ENCODE measurements at places on chromosomes 3 and 15.

DNA sequence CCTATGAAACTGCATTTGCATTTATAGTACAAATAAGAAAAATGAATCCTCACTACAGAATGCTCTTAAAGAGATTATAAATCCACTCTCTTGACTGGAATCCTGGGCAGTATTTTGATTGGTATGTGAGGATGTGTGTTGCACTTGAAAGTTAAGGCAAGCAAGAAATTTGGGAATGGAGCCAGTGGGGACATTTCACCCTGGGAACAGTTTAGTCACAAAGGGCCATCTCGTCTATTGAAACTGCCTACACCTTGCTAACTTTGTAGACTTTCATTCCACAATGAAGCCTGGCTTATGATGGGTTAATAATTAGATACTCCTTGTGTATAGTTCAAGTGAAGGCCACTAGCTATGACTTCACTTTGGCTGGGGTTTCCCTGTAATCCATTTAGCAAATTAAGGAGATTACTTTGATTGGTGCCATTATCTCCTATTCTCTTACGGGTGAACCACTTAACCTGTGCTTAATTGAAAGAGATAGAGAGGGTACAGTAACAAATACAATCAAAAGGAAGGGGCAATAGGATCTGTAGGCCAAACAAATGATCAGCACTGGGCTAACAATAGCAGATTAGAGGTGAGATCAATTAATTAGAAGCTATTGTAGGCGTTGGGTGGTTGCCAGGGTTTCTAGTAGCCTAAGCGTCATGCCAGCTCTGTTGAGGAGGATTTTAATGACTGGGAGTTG is 146.9 kb upstream of the RARB start:
- no peak for DNase-seq

DNA sequence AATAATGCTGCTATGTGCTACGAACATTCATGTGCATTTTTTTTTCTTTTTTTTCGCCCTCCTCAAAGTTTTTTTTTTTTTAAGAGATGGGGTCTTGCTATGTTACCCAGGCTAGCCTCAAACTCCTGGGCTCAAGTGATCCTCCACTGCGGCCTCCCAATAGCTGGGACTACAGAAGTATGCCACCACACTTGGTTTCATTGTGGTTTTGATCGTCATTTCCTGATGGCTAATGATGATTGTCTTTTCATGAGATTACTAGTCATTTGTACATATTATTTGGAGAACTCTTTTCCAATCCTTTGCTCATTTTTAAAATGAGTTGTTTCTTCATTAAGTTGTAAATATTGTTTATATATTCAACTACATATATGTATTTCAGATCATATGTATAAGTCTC is 48.8 kb downstream of the FBXO22 start:
- DNase-seq: no peak

- no peak for DNase-seq
These were observed 83.9 kb upstream of the DCBLD2 start for GRCh38 chr3:98985431-98985830.

DNA sequence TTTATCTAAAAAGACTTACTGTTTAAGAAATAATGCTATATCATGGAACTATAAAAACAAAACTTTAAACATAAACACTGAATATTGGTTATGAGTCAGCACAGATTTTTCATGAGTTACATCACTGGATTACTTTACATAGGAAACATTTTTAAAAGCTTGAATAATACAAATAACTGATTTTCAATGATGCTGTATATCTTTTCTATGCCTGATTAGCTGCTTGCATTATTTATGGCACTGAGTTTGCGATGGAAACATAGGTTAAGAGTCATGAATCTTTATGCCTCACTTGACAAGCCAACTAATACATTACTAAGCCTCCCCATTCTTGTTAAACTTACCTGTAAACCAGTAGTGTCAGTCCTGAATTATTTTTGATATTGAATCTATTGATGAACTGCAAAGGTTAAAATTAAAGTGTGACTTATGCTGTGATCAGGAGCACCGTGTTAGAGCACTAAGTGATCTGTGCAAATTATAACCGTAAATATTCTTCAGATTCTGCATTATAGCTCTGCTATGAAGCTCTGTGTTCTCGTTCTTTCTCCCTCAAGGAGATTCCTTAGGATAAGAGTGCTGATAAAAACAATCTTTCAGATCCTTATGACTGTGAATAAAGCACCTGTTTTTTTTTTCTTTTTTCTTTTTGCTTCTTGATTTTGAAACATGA is 437.3 kb upstream of the BCHE start:
- DNase-seq: no peak

GRCh38 chr3:13189639-13190377 is 116.6 kb upstream of the IQSEC1 start:
- no peak for DNase-seq

- DNase-seq: no peak
These were observed 4.6 kb upstream of the FAM43A start for GRCh38 chr3:194680888-194681615.

DNA sequence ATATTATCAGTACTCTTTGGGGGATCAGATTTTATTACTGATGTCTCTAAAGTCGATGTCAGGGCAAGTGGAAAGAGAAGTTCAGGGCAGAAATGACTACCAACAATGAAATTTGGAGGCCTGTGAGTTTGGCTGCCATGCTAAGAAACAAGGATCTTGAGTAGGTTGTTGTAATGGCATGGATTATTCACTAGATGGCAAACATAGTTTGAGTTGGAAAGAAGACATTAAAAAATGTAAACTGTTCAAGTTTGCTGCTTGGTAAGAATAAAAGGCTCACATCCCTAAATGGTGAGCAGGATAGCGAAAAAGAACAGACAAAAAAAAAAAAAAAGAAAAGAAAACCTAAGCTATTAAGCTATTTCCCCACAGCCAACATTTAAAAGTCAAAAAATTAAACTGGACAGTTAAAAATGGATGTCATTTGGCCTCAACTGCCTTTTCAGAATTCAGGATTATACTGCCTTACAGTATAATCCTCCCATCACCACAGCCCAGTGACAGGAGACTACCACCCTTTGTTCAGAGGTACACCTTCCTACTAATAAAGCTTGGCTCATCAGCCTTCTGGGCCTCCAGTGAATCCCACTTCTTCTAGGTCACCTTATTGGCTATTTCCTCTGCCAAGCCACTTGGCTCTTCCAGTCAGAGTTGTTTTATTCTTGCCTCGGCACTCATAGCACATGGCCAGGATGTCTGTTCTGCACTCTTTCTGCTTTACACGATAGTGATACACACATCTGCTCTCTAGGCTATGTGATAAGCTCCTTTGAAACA is 163.7 kb downstream of the PLD1 start:
- DNase-seq: peak; percentile 45

GRCh38 chr3:101458387-101458786 is 54.6 kb downstream of the SENP7 start:
- no peak for DNase-seq

GRCh38 chr3:108603691-108604090 is 14.2 kb downstream of the DZIP3 start:
- no peak for DNase-seq

DNA sequence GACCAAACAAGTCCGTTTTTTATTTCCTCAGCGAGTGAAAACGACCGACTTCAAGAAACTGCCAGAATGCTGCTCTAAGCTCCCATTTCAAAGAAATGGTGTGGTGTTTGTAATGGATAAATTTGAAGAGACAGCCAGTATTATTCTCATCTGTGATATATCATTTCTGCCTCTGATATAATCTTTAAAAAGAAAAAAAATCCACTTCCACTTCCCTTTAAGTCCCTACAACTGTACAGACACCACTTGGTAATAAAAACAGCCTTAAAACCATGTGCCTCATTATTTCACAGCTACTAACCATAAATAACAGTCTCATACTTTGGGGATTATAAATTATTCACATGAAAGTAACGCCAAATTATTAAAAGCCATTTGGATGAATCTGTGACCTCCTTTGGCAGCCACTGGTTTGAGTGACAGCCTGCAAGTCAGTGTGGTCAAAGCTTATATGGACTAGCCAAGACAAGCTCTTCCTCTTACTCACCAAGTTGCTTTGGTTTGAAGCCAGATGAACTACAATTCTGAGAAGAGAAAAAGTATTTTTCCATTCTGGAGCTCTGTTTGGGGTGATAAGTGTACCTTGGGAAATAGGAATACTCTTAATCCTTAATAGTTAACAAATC is 168.0 kb downstream of the SHOX2 start:
- no peak for DNase-seq

Data from AG04450 (cell line).